ENCODE measurements at places on chromosomes 5 and 9.

DNA sequence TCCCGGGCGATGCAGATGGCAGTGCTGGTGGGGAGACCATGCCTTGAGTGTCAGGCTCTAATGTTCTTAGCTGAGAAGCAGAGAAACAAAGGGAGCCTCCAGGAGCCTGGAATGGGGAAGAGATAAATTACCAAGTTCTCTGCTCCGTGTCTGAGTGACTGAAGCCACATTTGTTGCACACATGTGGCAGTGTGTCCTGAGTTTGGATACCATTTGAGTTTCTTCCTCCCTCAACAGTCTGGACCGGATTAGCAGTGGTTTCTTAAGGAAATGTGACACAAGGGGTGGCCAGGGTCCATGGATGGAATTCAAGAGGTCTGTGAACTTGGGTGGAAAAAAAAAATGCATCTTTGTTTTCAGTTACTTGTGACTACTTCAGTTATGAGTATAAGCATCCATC is 50.7 kb upstream of the GARNL3 start:
- no peak for DNase-seq

DNA sequence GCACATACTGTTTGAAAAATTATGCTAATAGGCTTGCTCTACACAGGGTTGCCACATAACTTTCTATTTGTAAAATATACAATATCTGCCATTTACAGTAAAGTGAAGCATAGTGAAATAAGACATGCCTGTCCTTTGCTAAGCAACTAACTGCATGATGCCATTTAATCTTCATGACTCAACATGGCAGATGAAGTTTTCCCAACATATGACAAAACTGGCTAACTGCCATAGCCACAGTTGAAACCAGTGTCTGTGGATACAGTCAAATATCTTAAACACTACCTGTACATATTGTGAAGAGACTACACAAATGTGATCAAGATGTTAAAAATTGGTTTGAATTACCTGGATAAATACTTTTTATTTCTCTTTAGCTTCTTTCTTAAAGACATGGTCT is 3.1 kb upstream of the DMAC1 start:
- no peak for DNase-seq

- no peak for DNase-seq
Observed at GRCh38 chr5:33474931-33475499, 34.2 kb downstream of the TARS1 start.

GRCh38 chr9:83936523-83936922 is 15.3 kb upstream of the KIF27 start:
- DNase-seq = no peak

GRCh38 chr5:15831408-15831807 is 331.4 kb downstream of the FBXL7 start:
- DNase-seq = no peak

GRCh38 chr5:162187371-162187770 is 119.8 kb downstream of the GABRG2 start:
- no peak for DNase-seq

- no peak for DNase-seq
Observed at GRCh38 chr5:76490960-76491359, 87.9 kb downstream of the IQGAP2 start.

GRCh38 chr5:43065948-43066798 is 26.1 kb upstream of the ANXA2R start:
- DNase-seq = peak; percentile 67

GRCh38 chr5:2184563-2185540 is 302.1 kb upstream of the IRX4 start:
- no peak for DNase-seq

DNA sequence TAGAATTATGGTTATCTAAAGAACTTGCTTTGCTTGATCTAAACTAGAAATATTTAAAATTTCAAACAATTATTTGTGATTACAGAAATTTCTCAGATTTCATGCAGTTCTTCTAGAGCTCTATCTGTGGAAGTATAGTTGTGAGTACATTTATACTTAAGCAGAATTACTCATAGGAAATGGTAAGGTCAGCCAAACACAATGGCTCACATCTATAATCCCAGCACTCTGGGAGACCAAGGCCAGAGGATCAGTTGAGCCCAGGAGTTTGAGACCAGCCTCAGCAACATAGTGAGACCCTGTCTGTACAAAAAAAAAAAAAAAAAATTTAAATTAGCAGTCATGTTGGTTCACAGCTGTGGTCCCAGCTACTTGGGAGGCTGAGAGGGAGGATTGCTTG is 71.0 kb downstream of the INVS start:
- no peak for DNase-seq

DNA sequence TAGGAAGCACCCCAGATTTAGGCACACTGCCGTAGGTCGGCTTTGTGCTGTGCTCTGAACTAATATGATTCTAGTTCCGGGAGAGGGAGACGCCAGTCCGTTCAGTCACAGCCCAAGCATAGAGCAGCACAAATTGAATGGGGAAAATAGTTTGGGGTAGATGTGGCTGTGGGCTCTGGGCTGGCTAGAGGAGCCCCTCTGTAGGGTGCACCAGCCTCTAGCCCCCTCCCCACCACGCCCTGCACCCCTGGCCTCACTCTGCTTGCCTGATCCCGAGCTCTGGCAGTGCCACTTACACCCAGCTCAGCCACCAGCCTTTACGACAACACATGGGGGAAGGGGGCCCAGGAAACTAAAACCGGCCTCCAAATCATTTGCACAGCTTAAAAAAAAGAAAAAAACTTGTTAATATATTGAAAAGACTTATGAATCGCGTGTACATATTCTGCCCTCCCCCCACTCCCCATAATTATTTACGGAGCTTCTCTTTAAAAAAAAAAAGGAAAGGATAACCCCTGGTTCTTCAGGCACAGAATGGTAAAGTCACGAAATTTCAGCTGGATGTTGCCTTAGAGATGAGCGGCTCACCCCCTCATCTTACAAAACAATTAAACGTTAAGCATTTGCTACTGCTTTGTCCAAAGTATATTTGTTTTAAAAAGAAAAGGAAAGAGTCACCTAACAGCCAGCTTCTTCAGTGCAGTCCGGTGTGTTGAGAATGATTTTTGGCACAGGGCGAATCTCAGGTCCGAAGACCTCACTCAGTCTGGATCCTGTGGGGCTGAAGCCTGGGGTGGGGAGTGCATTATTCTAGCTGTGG is 3.5 kb downstream of the LMX1B start:
- no peak for DNase-seq

DNA sequence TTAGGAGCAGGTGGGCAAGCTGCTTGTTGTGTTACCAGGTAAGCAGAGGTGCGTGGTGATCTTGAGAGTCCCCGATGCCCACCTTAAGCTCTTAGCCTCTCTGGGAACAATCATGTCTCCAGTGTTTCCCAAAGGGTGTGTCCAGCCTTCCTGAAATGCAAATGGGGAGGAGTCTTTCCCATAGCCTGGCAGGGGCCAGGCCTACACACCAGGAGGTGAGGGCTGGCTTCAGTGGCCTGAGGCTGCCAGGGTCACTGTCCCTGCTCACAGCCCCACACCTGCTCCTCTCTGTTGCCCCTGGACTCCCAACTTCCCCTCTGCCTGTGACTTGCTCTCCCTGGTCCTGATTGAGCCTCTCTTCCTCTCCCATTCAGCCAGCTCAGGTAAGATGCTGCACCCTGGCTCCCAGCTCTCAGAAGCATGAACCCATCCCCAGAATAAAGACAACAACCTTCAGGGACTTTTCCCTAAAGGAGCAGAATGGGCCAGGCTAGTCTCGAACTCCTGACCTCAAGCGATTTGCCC is 65.7 kb upstream of the PHYKPL start:
- DNase-seq = no peak

DNA sequence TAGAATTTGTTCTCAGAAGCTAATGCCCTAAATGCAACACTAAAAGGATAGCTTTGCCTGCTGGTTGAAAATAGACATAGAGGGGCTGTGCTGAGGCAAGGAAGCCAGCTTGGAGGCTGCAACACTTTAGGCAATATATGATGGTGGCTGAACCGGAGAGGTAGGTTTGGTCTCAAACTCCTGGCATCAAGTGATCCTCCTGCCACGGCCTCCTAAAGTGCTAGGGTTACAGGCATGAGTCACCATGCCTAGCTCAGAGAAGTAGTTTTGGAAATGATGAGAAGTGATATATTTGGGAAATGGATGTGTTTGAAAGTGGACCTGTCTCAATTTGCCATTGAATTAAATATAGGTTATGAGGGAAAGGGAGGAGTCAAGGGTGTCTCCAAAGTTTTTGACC is 10.0 kb downstream of the DUSP1 start:
- no peak for DNase-seq

- DNase-seq = no peak
Observed at GRCh38 chr9:14479163-14479560, 165.2 kb upstream of the NFIB start.

GRCh38 chr5:179801304-179802206 is 5.1 kb downstream of the MGAT4B start:
- DNase-seq = no peak

DNA sequence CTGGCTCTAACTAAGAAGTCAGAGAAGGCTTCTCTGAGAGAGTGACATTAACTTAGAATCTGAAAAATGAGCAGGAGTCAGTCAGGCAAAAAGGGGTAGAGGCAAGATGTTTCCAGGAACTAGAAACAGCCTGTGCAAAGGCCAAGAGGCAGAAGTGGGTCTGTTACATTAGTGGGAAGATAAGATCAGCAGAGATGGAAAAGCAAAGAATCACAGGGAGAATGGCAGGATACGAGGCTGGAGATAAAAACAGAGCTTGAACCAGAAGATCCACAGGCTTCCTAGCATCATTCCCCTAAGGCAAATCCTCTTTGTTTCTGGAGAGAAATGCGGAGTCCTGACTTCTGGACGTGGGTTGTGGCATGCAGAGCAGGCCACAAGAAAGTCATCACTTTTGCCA is 27.4 kb downstream of the ASTN2 start:
- DNase-seq = no peak

DNA sequence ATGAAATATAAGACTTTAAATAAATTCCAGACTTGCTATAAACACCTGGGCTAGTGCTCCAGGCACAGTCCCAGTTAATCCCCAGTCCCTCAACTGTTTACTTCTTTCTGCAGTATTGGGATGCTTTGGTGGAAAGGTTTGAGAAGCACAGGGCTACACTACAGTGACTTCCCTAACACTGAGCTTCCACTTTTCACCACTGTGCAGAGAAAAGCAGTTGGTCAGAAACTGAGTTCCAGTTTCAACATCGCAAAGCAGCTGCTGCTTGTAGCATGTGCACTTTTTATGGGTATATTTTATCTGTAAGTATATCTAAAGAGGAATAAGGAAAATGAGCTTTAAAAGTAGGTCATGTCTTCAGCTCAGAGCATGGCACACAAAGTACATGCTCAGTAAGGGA is 339.7 kb downstream of the NTRK2 start:
- DNase-seq = no peak

DNA sequence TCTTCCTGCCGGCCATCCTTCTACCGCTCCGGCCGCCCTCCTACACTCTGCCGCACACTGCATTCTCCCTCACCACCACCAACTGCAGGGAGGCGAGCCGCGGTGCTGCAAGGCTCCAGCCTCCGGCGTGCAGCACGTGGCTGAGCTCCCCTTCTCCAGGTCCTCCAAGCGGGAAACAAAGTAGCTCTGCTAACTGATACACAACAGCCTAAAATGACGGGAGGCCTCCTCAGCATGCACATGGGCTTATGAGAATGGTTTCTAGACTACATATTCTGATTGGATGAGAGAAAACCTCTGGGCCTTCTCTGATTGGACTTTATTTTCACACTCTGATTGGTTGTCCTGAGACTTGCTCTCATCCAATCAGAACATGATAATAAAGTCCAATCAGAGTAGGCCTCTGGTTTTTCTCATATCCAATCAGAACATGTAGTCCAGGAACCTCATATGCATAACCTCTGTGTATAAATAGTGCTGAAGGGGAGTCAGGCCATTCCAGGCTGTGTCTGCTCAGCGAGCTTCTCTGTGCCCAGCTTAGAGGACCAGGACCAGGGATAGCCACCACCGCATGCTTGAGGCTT is 27.0 kb upstream of the ZNF354B start:
- no peak for DNase-seq

- no peak for DNase-seq
Observed at GRCh38 chr5:5781335-5781734, 358.9 kb downstream of the ICE1 start.

- no peak for DNase-seq
Observed at GRCh38 chr9:9855177-9856078, 757.4 kb downstream of the PTPRD start.

DNA sequence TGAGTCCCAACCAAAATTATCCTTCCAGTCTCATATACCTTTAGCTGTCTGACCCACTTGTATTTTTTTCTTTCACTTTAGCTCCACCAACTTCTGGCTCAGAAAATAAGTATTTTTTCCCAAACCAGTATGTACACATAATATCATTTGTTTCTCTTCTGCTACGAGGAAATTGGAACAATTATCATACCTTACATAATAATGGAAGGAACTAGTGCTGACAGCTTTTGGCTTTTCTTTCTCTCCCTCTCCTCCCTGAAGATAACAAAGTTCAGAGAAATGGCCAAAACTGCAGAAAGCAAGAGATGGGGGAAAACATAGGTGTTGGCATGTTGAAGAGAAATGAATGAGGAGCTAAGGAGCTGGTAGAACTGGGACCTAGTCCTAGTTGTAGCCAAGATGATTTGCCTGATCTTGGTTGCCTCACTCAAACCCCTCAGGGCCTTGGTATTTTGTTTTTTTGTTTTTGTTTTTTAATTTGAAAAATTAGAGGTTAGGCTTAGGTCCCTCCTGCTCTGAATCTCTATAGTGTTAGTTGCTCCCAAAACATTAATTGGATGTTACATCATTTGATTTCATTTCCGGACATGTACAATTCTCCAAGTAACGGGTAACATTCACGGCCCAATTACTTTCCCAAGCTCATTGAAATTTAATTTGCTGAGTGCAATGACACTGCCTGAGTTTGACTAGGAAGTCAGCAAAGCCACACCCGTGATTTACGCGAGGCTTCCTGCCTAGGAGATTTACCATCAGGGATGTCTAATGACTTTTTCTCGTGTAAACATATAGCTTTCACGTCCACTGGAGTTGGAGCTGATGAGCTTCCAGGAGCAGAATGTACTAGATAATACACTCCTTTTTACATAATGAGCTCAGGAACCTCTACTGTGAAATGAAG is 291.6 kb downstream of the TLE1 start:
- DNase-seq = no peak

DNA sequence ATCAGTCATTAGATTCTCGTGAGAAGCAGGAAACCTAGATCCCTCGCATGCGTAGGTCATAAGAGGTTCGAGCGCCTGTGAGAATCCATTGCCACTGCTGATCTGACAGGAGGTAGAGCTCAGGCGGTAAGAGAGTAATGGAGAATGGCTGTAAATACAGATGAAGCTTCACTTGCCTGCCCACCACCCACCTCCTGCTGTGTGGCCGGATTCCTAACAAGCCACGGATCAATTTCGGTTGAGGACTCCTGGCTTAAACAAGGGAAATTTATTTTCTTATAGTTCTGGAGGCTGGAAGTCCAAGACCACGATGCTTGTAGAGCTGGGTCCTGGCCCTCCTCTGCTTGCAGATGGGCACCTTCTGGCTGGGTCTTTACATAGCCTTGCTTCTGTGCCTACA is 200.4 kb downstream of the PCSK5 start:
- no peak for DNase-seq

DNA sequence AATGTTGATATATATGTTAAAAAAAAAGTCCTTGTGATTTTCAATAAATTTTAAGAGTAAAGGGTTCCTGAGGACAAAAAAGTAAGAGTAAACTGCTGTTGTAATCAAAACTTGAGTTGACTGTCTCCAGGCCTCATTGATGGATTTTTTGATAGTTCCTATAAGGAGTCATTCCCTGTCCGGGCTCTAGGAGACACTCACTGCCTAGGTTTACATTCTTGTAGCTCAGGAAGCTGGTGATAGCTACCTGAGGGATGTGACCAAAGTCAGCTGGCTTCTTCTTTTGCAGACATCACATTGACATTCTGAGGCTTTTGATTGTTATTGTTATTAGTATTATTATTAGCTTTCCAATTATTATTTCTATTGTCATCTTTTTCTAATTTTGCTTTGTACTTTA is 116.5 kb upstream of the FBXL7 start:
- no peak for DNase-seq

All from amygdala (tissue), 56 donors.